ENCODE measurements at places on chromosomes 2 and 18.

- DNase-seq = no peak
Measured at GRCh38 chr18:46883180-46883579, 34.1 kb downstream of the PIAS2 start.

DNA sequence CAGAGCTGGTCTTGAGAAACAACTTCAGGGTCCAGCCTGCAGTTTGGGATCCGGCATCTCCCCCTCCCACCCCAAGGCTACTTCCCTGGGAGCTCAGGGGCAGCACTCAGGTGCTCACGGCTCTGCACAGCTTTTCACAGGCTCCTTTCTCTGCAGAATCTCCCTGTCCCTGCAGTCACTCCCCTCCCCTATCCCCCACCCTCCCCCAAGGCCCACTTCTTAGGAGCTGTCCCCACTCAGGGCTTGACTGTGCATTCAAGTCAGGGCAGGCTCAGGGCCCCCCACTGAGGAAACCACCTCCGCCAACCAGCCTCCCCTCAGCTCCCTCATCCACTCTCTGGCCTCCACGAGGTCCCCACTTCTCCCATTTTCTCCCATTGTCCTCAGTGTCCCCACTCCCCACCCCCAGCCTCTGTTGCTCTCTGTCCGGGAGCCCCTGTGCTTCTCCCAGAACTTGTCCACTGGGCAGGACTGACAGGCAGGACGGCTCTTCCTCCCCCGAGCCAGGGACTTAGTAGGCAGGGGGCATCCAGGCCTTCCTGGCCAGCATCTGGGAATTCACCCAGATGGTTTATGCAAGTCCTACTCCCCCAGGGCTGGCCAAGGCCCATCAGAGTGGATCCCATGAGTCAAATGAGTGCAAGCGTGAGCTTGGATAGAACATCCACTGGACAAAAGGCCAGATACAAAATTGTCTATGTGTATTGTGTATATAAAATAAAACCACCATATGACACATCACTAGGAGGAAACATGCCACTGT lies 7.6 kb downstream of the NMUR1 start:
- no peak for DNase-seq

GRCh38 chr2:239372835-239373234 lies 28.0 kb downstream of the HDAC4 start:
- DNase-seq = no peak

DNA sequence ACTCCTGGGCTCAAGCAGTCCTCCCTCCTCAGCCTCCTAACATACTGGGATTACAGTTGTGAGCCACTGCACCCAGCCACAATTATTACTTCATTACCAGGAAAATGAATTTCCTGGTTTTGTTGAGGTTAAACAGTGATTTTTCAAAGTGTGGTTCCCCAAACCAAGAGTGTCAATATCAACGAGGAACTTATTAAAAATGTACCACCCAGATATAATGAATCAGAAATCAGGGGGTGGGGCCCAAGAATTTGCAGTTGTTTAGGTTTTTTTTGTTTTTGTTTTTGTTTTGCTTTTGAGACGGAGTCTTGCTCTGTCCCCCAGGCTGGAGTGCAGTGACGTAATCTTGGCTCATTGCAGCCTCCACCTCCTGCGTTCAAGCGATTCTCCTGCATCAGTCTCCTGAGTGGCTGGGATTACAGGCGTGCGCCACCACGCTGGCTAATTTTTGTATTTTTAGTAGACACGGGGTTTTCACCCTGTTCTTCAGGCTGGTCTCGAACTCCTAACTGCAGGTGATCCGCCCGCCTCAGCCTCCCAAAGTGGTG lies 94.1 kb downstream of the WDSUB1 start:
- no peak for DNase-seq

GRCh38 chr2:219684721-219685689 lies 57.6 kb downstream of the SLC4A3 start:
- DNase-seq = no peak

DNA sequence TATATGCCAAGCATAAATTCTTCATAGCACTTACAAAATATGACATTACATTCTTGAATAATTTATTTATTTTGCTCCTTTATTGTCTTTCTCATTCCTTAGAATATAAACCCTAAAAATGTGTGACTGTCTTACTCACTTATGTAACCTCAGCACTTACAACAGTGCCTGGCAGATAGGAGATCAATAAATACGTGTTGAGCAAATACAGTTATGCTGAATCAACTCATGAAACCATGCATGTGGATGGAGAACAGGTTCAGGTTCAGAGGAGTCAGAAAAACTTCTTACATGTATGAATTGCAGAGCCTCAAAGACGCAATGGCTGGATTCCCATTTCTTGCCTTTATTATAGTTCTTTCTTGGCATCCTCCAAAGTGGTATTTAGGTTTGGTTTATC lies 659.4 kb upstream of the CHAC2 start:
- no peak for DNase-seq

DNA sequence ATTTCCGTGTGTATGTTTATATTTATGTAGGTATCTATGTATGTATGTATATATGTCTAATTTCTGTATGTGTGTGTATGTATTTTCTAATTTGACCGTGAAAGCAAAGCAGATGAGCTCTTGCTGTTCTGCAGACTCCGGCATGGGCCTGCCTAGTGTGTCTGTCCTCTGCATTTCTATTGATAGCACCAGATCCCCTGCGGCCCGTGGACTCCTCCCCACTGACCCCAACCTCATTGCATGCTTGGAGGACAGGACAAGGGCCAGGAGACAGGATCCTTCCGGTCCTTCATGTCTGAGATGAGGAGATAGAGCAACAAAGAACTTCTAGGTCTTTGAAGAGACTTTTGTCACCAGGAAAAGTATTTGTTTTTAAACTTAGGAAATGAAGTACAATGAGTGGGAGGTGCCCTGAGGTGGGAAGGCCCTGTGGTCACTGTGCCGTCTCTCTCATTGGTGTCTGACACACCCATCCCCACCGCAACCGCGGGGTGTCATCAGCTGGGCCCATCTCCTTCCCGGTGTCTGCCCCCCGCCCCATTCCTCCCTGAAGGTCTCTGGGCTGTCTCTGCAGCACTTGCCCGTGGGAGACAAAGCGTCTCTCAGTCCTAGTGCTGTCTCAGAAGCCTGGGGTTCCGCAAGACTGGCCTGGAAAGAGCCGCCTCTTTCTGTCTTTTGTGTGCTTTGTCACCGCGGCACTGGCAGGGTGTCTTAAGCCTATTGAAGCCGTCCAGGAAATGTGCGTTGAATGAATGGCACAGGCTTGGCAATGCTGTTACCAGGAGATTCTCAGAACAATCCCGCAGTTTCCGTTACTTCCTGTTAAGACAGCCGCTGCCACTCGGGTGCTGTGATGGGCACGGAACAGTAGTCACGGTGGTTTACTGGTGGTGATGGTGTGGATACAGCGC lies 216.4 kb downstream of the AGAP1 start:
- DNase-seq = no peak

GRCh38 chr2:216306868-216307267 lies 65.4 kb downstream of the MARCHF4 start:
- DNase-seq = no peak

DNA sequence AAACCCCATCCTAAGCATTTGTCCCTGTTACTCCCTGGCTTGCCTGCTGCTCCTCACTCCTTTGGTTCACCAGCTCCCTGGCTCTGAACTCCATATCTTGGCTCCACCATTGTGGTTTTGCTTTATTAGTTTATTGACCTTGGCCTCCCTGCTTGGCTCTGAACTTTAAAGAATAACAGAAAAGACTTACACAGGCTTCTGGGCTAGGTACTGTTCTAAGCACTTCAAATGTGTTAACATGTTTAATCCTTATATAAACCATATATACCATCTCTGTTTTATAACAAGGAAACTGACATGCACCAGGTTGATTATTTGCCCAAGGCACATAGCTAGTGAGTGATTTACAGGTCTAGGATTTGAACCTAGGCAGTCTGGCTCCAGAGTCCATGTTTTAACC lies 149.7 kb upstream of the CAPN13 start:
- no peak for DNase-seq

DNA sequence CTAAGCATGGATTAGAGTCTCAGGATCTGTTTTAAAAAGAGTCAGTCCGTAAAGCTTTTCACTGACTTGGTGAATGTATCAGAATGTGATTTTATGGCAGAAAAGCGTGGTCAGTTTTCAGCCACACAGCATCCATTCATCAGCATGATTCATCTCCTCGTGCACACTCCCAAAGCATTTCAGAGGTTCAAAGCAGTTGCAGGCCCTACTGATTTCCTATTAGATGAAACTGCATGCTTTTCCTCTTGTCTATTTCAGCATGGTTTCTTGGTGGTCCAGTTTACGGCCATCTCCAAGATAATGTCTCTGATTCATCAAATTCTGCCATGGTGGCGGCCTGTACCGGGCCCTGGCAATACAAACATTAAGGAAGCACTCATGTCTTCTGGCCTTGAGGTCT lies 4.8 kb upstream of the PARD6G start:
- DNase-seq = no peak

DNA sequence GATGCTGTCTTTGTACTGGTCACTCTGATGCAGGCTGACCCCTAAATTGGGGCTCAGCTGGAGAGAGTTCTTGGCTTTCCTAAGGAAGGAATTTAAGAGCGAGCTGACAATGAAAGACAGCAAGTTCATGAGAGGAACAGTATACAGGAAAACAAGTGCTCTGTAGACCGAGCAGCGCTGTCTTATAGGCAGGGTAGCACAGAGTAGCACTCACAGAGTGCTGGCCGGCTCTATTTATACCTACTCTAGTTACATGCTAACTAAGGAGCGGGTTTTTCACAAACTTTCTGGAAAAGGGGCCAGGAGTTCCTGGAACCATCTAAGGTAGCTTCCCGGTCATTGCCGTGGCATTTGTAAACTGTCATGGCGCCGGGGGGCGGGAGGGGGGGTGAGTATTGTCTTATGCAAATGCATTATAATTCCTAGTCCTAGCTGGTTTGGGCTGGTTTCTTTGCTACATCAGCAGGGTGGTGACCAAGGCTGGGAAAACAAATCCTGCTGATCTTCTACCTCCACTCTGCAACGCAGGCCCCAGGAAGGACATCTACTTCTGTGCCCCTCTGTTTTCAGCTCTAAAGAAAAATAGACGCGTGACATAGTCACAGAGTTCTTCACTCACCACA lies 31.6 kb upstream of the MAP3K20 start:
- DNase-seq = no peak

- DNase-seq = no peak
Measured at GRCh38 chr18:78271790-78272189, 707.8 kb upstream of the SALL3 start.

- DNase-seq = no peak
Measured at GRCh38 chr2:199495147-199495546, 37.4 kb upstream of the SATB2 start.

DNA sequence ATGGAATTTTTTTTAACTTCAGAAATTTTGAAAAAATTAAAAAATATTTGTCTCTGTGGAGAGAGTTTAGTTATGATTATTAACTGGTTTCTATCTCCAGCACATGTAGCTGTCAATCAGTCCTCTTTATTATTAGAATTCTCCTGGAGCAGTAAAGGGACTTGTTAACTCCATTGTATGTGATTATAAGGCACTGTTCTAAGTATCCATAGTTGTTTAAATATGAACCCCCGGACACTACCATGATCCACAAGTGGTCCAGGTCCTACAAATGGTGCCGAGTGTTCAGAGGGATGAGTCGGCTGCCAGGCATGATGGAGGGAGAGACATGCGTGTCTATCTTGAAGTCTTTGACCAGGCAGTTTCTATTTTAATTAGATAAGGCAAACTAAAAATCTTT lies 492 bp downstream of the CHRNA1 start:
- DNase-seq = no peak

- no peak for DNase-seq
Measured at GRCh38 chr2:86368161-86368824, 30.9 kb upstream of the REEP1 start.

Measured in stimulated activated CD4-positive, alpha-beta T cell treated with anti-CD3 and anti-CD28 coated beads, TNF-alpha, amount 100 ng/mL, for 1 hour (primary cell).